ENCODE measurements at places on chromosomes 3 and 15.

GRCh38 chr3:48516571-48516970 lies 12.6 kb upstream of the SHISA5 start:
- peak; percentile 48 for DNase-seq
- H3K27me3 ChIP-seq, result peaks cover 1% of the 10 kb centered on the region
- no peak overlapping the region for H3K27ac ChIP-seq
- H3K36me3 ChIP-seq, result no peaks in the 10 kb centered on the region

- H3K27ac ChIP-seq, result no peak overlapping the region
- no peak overlapping the region for H3K4me3 ChIP-seq
- H3K4me1 ChIP-seq, result peaks cover 10% of the 10 kb centered on the region
- H3K36me3 ChIP-seq, result no peaks in the 10 kb centered on the region
- H3K27me3 ChIP-seq, result no peaks in the 10 kb centered on the region
These were observed 100.0 kb downstream of the ZMAT3 start for GRCh38 chr3:178971614-178972013.

- no peak overlapping the region for H3K27ac ChIP-seq
- no peak overlapping the region for H3K4me3 ChIP-seq
- no peak for DNase-seq
- H3K36me3 ChIP-seq, result no peaks in the 10 kb centered on the region
These were observed 114.3 kb downstream of the DIPK2A start for GRCh38 chr3:144085964-144086363.

GRCh38 chr3:126965526-126966080 lies 17.3 kb upstream of the PLXNA1 start:
- peaks cover 7% of the 10 kb centered on the region for H3K36me3 ChIP-seq
- no peaks in the 10 kb centered on the region for H3K4me1 ChIP-seq
- DNase-seq, result no peak
- no peak overlapping the region for H3K4me3 ChIP-seq

DNA sequence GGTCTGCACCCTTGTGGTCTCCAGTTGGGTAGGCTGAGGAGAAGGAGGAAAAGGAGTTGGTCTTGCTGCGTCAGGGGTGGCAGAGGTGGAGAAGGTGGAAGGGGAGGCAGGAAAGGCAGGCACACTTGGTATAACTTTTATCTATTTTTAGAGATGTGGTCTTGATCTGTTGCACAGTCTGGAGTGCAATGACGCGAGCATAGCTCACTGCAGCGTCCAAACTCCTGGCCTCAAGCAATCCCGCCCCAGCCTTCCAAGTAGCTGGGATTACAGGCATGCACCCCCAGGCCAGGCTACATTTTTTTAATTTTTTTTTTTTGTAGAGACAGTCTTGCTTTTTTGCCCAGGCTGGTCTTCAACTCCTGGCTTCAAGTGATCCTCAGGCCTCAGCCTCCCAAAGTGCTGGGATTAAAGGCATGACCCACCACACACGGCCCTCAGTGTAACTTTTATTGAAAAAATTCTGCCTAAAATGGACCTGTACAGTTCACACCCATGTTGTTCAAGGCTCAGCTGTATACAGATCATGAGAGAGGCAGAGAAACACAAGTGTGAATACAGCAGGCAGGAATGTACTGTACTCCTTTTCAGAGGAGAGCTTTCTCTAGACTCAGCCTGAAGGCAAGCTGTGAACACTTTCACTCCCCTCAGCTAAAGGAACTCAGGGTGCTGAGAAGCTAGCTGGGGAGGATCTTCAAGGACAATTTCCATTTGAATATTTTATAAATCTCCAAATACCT lies 2.1 kb upstream of the RHOV start:
- peaks cover 24% of the 10 kb centered on the region for H3K27me3 ChIP-seq
- no peak overlapping the region for H3K27ac ChIP-seq
- DNase-seq, result no peak
- no peak overlapping the region for H3K4me3 ChIP-seq
- no peaks in the 10 kb centered on the region for H3K36me3 ChIP-seq

DNA sequence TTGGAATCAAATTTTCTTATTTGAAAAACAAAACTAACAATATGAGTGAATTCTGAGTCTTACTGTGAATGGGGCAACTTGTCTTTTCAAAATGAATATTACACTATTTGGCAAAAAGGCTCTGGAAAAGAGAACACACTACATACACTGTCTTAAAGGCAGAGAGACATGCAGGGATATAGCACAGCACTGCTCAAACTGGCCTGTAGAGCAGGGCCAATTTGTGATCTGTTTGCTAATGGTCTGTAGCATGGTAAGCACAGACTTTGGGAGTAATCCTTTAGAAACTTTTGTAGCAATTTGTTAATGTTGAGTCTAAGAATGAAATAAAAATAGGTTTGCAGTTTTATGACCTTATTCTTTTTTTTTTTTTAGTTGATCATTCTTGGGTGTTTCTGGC lies 679.8 kb upstream of the SGO1 start:
- H3K27me3 ChIP-seq, result no peaks in the 10 kb centered on the region
- no peaks in the 10 kb centered on the region for H3K4me1 ChIP-seq
- H3K27ac ChIP-seq, result no peak overlapping the region
- no peak for DNase-seq

GRCh38 chr15:55827204-55827603 lies 84.3 kb upstream of the PRTG start:
- H3K27me3 ChIP-seq, result no peaks in the 10 kb centered on the region
- no peak overlapping the region for H3K4me3 ChIP-seq

- no peaks in the 10 kb centered on the region for H3K36me3 ChIP-seq
- no peaks in the 10 kb centered on the region for H3K27me3 ChIP-seq
- H3K4me1 ChIP-seq, result no peaks in the 10 kb centered on the region
- no peak overlapping the region for H3K4me3 ChIP-seq
- DNase-seq, result no peak
- H3K27ac ChIP-seq, result no peak overlapping the region
These were observed 39.2 kb upstream of the HERC1 start for GRCh38 chr15:63872759-63873510.

DNA sequence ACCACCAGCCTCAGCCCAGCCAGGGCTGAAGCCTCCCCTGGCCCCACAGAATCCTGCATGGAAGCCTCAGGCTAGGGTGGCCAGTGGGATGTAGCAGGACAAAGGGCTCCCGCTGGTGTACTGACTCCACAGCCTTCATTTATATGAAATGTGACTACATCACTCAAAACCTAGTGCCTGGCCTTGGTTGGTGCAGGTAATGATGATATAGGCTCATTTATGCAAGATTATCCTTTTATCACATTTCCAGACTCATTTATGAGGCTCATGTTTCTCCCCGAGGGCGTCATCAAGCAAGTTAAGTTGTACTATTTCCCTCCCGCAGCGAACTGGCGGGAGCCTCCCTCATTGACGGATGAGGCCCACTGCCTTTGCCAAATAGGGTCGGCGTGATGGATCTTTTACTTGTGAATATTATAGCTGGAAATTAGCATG lies 179.1 kb upstream of the SMAD3 start:
- DNase-seq, result no peak
- no peak overlapping the region for H3K27ac ChIP-seq
- no peak overlapping the region for H3K4me3 ChIP-seq
- H3K4me1 ChIP-seq, result no peaks in the 10 kb centered on the region
- H3K36me3 ChIP-seq, result no peaks in the 10 kb centered on the region

DNA sequence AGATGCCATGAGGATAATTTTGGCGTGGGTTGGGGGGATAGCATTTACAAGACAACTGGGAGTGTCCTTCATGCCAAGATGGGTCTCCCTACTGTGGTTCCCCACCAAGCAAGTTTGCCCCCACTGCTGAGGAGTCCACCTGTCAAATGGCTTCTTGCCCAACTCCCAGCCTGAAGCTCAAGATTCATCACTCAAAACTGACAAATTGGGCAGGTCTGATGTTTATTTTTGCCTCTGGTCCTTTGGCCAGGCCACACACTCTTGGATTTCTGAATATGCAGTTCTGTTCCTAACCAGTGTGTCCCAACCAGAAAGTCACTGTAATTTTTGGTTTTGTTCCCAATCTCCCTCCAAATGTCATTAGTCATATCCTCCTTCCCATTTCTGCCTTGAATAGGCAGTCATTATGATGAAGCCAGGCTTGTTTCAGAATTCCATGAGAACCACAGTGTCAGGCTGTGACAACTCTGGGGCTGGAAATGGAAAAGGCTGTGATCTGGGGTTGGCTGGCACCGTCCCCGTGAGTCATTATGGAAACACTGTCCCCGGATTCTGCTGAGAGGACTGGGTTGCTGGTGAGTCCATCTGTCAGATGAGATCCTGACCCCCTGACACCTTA lies 29.3 kb upstream of the MEF2A start:
- H3K4me3 ChIP-seq, result no peak overlapping the region
- DNase-seq, result no peak
- no peak overlapping the region for H3K27ac ChIP-seq
- no peaks in the 10 kb centered on the region for H3K27me3 ChIP-seq
- H3K4me1 ChIP-seq, result no peaks in the 10 kb centered on the region

DNA sequence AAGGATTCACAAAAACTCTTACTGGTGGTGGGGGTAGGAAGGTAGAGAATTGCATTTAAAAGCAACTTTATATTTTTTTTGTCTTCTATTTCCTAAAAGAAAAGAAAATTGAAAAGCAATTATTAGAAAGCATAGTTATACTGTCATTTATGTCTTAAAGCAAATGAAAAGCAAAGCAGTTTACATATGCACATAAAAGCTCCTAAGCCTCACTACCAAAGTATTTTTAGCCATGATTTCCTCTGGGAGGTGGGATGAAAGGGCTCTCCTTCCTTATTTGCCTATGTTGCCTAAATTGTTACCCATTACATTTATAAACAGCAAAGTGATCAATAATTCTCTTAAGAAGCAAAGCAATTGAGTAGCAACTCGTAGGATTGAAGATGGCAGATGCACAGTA lies 7.0 kb downstream of the ZNF445 start:
- no peak overlapping the region for H3K4me3 ChIP-seq
- H3K27ac ChIP-seq, result no peak overlapping the region
- H3K4me1 ChIP-seq, result peaks cover 14% of the 10 kb centered on the region
- H3K27me3 ChIP-seq, result no peaks in the 10 kb centered on the region
- DNase-seq, result no peak

GRCh38 chr15:89808160-89808870 lies 6.3 kb downstream of the ANPEP start:
- H3K27me3 ChIP-seq, result no peaks in the 10 kb centered on the region
- no peaks in the 10 kb centered on the region for H3K36me3 ChIP-seq
- H3K4me1 ChIP-seq, result no peaks in the 10 kb centered on the region
- no peak for DNase-seq
- H3K4me3 ChIP-seq, result no peak overlapping the region

- DNase-seq, result peak; percentile 29
- no peak overlapping the region for H3K27ac ChIP-seq
- H3K4me1 ChIP-seq, result no peaks in the 10 kb centered on the region
- H3K4me3 ChIP-seq, result no peak overlapping the region
- no peaks in the 10 kb centered on the region for H3K36me3 ChIP-seq
These were observed 94.6 kb upstream of the RASGRF1 start for GRCh38 chr15:79185199-79185598.

DNA sequence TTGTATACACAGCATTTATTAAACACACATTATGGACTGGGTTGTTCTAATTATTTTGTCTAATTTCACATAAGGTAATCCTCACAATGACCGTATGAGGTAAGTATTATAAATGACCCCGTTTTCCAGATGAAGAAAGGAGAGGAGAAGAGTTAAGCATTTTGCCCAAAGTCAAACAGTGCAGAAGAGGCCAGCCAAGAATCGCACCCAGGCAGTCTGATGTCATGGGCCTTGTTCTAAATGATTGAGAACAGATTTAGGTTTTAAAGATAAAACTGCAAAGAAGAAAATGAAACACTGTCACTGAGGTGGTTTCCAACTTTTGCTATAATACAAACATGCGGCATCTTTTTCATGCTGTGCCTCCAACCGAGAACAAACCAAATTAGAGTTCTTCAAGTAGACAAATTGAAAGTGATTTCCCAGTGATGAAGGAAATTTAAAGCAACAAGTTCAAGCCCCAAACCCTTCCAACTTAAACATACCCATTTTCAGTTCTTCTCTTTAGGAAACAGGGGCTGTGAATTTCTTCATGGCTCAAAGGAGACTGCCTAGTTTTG lies 155.3 kb downstream of the THRB start:
- H3K27ac ChIP-seq, result no peak overlapping the region
- no peaks in the 10 kb centered on the region for H3K36me3 ChIP-seq

DNA sequence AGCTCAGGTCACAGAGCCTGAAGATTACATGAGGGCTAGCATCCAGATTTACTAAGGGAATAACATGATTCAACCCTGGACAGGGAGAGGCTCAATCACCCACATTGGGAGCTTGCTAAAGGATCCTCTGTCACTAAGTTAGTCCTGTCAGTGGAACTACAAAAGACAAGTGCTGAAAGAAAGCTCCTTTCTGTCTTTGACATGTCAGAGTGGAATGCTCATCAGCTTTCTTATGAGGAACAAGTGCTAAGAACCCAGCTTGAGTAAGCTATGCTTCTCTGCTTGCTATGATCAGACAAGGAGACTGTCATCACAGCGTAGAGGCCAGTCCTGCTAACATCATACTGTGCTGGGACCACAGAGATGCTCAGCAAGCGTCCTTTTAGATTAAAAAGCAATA lies 74.5 kb downstream of the MB21D2 start:
- H3K4me3 ChIP-seq, result no peak overlapping the region
- H3K27ac ChIP-seq, result no peak overlapping the region
- DNase-seq, result no peak
- peaks cover 6% of the 10 kb centered on the region for H3K27me3 ChIP-seq
- no peaks in the 10 kb centered on the region for H3K4me1 ChIP-seq
- no peaks in the 10 kb centered on the region for H3K36me3 ChIP-seq

DNA sequence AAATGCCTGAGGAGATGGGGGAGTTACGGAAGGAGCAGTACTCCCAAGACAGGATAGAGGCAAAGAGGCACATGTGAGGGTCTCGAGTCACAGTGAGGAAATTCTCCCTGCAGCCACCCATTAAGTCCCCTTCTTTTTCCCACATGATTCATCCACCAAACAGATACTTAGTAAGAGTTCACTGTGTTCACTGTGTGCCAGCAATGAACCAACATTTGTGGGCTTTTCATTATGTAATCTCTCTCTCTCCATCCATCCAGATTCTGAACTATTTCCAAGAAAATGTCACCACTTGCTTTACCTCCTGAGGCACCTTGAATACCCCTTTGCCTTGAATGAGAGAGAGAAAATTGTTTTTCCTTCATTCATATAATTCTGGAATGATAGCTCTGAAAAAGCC lies 24.6 kb upstream of the LRRFIP2 start:
- H3K36me3 ChIP-seq, result no peaks in the 10 kb centered on the region
- no peaks in the 10 kb centered on the region for H3K4me1 ChIP-seq
- H3K4me3 ChIP-seq, result no peak overlapping the region

- peak overlapping the region; percentile 80 for H3K27ac ChIP-seq
- no peaks in the 10 kb centered on the region for H3K36me3 ChIP-seq
- H3K4me1 ChIP-seq, result peaks cover 32% of the 10 kb centered on the region
- H3K4me3 ChIP-seq, result peak overlapping the region; percentile 18
- no peaks in the 10 kb centered on the region for H3K27me3 ChIP-seq
These were observed 315.8 kb upstream of the SATB1 start for GRCh38 chr3:18740631-18741583.

DNA sequence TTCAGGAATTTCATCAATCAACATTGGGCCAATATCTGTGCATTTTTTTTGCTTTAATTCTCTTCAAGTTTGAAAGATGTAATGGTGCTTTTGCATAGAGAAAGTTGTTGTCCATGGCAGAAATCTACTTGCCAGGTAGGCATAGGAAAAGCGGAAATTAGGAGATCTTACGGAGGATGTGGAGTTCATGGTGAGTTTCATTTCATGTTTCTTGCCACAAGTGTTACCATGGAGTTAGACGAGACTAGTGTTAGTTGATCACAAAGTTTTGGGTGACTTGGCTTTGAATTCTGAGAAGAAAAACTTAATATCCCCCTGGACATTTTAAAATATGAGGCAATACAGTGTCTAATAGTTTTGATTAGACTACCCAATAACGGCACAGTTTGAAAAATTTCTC lies 1.0 kb upstream of the P2RY13 start:
- no peak for DNase-seq
- no peaks in the 10 kb centered on the region for H3K36me3 ChIP-seq
- H3K27me3 ChIP-seq, result no peaks in the 10 kb centered on the region
- H3K4me3 ChIP-seq, result no peak overlapping the region
- H3K4me1 ChIP-seq, result no peaks in the 10 kb centered on the region
